ENCODE measurements at places on chromosomes 1 and 21.

DNA sequence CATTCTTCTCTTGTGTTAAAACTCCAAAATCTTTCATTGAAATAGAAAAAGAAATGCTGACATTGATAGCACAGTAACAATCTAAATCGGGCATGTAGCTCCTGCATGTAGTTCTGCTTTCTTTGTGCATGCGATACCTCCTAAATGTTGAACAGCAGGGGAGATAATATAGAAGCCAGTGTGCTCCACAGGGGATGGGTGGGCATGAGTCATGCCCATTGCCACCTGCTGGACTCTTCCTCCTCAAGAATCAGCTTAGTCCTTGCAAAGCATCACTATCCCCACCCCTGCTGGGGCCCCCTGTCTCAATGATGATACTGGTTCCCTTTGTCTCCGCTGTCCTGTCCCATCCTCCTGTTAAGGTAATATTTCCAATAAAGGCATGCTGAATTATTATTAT, 203.0 kb downstream of the RWDD3 start:
- no peak for DNase-seq

- no peak for DNase-seq
These were observed 284.6 kb upstream of the DPYD start for GRCh38 chr1:98205291-98206017.

DNA sequence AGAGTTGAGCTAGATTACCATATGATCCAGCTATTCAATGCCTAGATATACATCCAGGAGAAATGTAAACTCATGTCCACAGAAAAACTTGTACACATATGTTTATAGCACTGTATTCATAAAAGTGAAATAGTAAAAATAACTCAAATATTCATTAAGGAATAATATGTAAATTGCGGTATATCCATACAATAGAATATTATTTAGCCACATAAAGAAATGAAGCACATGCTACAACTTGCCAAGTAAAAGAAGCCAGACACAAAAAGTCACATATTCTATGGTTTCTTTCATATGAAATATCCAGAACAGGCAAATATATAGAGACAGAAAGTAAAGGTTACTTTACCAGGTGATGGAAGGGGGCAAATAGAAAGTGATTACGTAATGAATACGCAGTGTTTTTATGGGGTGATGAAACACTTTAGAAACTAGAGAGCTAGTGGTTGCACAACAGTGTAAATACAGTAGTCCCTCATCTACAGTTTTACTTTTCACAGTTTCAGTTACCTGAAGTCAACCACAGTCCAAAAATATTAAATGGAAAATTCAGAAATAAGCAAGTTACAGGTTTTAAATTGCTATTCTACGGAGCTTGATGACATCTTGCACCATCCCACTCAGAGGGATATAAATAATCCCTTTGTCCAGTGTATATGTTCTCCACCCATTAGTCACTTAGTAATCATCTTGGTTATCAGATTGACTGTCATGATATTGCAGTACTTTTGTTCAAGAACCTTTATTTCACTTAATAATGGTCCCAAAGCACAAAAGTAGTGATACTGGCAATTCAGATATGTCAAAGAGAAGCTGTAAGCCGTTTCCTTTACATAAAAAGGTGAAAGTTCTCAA, 62.3 kb downstream of the ZNF644 start:
- DNase-seq, result no peak

GRCh38 chr1:24020025-24020424, 39.9 kb upstream of the SRSF10 start:
- no peak for DNase-seq

DNA sequence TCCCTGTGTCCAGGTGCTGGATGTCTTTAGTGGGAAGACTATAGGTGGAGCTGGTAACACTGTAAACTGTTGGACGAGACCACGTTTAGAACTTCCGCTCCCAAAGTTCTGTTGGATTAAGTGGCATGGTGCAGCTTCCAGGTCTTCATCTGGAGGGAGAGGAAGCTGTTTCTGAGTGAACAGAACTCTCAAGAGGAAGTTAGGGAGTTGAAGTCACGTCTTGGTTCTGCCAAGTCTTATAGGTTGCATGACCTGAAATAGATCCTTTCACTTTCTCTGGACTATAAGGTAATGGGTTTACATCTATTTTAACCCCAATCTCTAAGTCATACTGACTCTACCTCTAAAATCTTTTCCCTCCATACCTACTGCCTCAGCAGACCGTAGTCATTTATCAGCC, 97.4 kb upstream of the TNR start:
- no peak for DNase-seq

DNA sequence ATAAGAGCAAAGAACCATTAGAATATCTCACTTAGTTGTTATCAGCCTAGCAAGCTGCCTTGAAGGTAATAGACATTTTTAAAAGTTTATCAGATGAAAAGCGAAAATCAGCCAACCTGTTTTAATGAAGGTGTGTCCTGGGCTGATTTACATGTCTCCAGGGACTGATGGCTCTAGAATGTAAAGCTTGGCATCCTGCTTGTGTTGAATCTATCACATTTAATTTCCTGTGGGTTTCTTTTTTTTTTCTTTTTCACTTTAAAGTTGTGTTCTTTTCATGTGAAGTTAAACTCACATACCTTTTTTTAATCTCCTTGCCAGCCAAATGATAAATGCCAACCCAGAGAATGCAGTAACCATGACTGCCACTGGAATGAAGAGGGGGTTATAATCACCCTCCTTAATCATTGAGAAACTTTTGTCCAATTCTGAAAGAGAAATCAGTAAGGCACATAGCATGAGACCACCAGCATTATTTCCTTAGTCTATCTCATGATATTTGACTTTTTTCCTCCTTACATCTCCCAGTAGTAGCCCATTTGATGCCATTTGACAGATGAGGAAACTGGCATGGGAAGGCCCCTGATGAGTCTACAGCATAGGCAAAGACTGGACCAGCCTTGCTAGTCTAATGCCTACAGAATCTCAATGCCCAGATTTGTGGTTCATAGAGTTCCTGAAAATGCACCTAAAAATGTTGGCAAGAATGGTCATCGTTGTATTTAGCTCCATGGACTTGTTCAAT, 10.0 kb downstream of the SELL start:
- no peak for DNase-seq

DNA sequence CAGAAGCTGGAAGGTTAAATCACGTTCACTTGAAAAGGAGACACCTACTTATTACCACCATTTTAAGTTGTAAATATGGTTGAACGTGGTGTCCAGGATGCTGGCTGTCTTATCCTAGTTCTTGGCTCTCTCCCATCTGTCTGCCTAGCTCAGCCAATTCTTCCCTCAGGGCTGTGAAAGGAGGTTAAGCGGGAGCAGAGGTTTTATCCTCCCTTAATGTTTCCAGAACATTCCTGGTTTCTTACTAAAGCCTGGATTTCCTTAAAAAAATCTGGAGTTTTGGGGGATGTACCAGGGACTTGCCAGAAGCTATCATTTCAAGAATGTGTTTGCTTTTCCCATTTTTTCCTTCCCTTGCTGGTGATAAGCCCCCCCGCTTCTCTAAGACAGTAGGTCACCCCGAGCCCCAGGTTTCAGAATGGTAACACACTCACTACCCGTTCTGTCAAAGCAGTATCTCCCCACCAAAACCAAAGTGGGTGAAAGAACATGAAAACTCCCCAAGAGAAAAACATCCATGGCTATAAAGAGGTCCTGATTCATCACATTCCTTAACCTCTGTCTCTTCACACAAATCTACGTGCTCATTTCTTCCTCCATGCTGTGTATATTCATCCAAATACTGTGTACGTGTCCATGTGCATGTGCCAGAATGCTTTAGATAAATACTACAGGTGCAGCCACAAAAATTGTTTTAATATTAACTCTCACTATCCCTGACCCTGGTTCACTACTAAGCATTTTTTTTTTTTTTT, 114.7 kb downstream of the MAP3K21 start:
- no peak for DNase-seq
